ENCODE measurements at places on chromosomes 12 and 14. TPM values are rescaled to one million over a fixed set of nuclear protein-coding genes. Genes with fewer than 3 reads are reported as not detected.

Gene KRT82
- not detected for polyA plus RNA-seq

Gene PLBD2
- polyA plus RNA-seq = 21.2 TPM

DNA sequence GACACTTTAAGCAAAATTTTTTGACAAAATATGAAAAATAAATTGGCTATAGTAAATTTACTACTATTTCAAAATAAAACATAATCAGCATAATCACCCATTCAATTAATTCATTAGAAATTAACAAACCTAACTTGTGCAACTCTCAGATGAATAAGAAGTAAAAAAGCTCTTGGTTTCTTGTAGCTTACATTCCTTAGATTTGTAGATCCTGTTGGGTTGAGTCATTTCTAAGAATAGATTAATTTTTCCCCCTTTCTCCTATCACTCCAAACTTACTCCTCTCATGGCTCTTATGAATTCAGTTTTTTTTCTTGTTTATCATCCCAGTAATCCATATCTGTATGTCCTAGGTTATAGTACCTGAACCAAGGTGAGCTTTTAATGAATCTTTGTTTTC lies 230.9 kb upstream of the LRIG3 start:
- no peak for DNase-seq
- no peaks in the 10 kb centered on the region for H3K36me3 ChIP-seq
- no peak overlapping the region for H3K27ac ChIP-seq

GRCh38 chr12:55682087-55682796 lies 25.5 kb downstream of the ITGA7 start:
- peaks cover 25% of the 10 kb centered on the region for H3K36me3 ChIP-seq
- no peaks in the 10 kb centered on the region for H3K27me3 ChIP-seq
- H3K27ac ChIP-seq = peak overlapping the region; percentile 91

DNA sequence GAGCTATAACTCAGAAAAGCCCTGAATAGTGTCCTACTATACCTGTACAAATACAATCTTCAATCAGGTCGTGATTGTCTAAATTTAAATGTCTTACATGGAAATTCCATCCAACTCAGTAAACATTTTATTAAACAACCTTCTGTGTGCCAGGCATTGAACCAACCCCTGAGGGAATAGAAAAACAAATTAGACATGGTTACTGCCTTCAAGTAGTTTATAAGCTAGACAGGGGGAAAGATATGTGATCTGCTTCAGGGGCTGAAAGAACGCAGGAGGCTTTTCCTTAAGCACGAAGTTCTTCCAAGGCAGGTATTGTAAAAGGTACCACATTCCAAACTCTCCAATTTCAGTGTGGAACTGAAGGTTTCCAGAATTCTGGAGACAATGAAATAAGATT lies 39.7 kb upstream of the STAB2 start:
- no peak for DNase-seq
- H3K27me3 ChIP-seq = peaks cover 11% of the 10 kb centered on the region
- H3K4me1 ChIP-seq = no peaks in the 10 kb centered on the region
- no peaks in the 10 kb centered on the region for H3K36me3 ChIP-seq

DNA sequence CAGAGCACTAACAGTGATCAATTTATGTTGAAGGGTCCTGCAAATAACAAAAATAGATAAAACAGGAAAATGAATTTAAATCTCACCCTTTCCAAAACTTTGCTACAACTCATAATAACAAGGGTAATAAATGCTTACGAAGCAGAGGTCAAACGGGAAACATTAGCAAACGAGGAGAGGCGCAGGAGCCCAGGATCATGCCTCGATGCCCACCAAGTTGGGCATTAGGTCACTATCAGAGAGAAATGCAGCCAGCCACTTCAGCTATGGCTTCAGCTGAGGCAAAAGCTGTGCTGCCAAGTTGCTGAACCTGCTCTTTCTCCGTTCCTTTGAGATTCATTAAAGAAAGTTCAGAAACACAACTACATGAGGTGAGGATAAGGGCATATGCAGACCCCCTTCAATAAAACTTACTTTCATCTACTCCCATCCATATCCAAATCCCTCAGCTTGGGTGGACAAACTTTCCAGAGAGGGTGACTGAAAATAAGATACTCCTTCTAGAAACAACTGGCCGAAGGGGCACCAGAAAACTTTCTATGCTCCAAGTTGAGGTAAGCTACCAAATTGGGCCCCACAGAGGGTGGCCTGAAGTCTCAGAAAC lies 7.9 kb downstream of the NKX2-1 start:
- H3K4me1 ChIP-seq = no peaks in the 10 kb centered on the region
- H3K36me3 ChIP-seq = no peaks in the 10 kb centered on the region
- no peak overlapping the region for H3K4me3 ChIP-seq
- H3K27me3 ChIP-seq = peaks cover 95% of the 10 kb centered on the region
- DNase-seq = no peak

GRCh38 chr12:54126696-54127537 lies 61.9 kb downstream of the SMUG1 start:
- peaks cover 2% of the 10 kb centered on the region for H3K36me3 ChIP-seq
- peak overlapping the region; percentile 46 for H3K27ac ChIP-seq
- H3K4me3 ChIP-seq = peak overlapping the region; percentile 78
- H3K4me1 ChIP-seq = peaks cover 19% of the 10 kb centered on the region
- no peak for DNase-seq
- peaks cover 34% of the 10 kb centered on the region for H3K27me3 ChIP-seq

Gene IAPP
- 0.10 TPM for polyA plus RNA-seq

Gene TAS2R8
- polyA plus RNA-seq = not detected

GRCh38 chr14:67963545-67963944 lies 144.0 kb downstream of the RAD51B start:
- H3K27me3 ChIP-seq = no peaks in the 10 kb centered on the region
- peak overlapping the region; percentile 5 for H3K27ac ChIP-seq
- no peak overlapping the region for H3K4me3 ChIP-seq
- DNase-seq = no peak

DNA sequence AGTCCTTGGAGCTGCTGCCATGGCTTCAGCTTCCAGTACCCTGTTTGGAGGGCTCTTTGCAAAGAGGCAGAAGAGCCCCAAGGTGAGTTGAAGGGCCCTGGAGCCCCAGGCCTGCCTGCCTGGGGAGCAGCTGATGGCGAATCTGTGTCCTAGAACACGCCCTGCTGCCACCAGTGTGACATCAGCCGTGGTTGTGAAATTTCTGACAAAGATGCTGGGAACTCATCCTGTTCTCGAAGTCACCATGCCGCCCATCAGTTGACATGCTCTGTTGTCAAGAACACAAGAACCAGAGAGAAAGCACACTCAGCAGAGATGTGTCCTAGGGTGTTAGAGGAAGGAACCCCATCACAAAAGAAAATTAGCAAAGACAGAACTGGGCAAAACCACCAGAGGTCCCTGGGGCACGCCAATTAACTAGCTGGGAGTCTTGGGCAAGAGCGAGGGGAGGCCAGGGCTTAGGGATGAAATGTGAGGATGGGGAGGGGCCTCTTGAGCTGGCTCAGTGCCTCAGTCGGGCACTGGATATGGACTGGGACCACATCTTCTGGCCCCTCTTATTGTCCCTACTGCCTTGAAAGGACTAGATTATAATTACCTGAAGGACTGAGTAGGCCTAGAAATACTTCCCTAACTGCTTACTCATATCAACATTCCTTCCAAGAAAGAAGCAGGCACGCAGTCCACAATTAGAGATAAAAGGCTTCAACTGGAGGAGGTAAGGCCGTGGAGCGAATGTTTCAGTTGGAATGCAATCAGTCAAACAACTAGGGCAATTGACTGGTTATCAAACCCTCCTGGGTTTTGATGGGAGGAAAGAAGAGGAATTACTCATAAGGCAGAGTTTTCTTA lies 163.1 kb downstream of the CACNA1C start:
- peaks cover 20% of the 10 kb centered on the region for H3K4me1 ChIP-seq
- H3K36me3 ChIP-seq = no peaks in the 10 kb centered on the region
- no peak overlapping the region for H3K27ac ChIP-seq
- DNase-seq = peak; percentile 34
- no peak overlapping the region for H3K4me3 ChIP-seq

DNA sequence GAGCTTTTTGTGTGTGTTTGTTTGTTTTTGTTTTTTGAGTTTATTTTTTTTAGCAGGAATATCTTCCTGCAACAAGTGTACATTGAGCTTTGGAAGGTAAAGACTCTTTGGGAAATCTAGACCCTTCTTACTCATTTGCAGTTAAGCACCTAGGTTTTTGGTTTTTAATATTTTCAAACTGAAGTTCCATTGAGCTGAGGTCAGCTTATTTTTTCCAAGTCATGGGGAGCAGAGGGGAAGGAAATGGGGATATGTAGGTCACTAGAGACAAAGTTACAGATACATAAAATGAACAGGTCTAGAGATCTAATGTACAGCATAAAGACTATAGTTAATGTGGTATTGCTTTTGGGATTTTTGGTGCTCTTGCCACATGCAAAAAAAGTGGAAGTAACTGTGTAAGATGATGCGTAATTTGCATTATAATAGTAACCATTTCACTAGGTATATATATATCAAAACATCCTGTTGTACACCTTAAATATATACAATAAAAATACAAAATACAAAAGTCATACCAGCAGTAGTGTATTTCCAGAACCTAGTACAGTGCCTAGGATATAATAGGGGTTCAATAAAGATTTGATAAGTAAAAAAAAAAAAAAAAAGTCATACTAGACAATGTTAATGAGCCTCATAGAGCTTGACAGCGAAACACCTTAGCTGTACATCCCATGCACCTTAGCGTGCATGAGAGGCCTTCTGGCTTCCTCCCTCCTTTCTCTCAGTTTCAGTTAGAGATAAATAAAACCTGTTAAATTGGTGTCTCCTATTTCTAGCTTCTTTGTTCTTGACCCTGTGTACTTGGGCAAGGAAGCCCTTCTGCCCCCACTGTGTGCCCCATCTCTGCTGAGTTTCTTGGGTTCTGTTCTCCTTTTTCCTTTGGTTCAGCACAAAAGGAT lies 22.7 kb downstream of the CGRRF1 start:
- H3K27ac ChIP-seq = no peak overlapping the region
- H3K27me3 ChIP-seq = no peaks in the 10 kb centered on the region
- peaks cover 5% of the 10 kb centered on the region for H3K36me3 ChIP-seq
- H3K4me1 ChIP-seq = peaks cover 10% of the 10 kb centered on the region
- no peak for DNase-seq

DNA sequence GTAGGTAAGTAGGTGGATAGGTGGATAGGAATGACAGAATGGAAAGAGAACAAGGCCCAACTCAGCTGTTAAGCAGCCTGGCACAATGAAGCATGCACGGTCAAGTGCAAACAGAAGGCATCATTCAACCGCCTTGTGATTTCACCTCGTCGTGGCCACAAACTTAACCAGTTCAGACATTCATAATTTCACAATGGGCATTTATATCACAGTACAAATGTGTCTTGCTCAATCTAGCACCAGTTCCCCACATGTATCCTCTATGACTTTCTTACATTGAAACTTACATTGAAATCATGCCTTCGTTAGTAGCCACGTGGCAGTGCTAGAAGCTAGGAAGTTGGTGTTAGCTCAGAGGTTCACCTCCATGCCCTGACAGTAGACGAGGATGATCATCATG lies 207.5 kb downstream of the ETV6 start:
- no peak overlapping the region for H3K4me3 ChIP-seq
- no peaks in the 10 kb centered on the region for H3K27me3 ChIP-seq
- H3K4me1 ChIP-seq = peaks cover 11% of the 10 kb centered on the region
- H3K36me3 ChIP-seq = peaks cover 39% of the 10 kb centered on the region
- no peak overlapping the region for H3K27ac ChIP-seq
